ENCODE measurements at places on chromosomes 7 and 10.

DNA sequence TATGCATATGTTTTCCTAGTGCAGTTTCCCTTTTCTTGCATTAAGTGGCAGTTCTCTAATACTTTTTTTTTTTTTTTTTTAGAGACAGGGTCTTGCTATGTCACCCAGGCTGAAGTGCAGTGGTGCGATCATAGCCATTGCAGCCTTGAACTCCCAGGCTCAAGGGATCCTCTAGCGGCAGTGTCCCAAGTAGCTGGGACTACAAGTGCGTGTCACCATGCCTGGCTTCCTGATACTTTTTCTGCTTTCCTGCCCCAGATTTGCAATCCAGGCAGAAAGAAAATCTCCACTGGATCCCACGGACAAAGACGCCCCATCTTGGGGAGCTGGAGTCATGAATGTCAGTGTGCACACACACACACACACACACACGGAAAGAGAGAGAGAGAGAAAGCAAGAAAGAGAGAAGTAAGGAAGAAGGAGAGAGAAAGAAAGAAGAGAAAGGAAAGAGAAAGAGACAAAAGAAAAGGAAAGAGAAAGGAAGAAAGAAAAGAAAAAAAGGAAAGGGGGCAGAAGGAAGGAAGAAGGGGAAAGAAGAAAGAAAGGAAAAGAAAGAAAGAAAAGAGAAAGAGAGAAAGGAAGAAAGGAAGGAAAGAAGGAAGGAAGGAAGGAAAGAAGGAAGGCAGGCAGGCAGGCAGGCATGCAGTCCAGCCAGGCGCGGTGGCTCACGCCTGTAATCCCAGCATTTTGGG is 37.5 kb upstream of the OCM2 start:
- no peak for DNase-seq

DNA sequence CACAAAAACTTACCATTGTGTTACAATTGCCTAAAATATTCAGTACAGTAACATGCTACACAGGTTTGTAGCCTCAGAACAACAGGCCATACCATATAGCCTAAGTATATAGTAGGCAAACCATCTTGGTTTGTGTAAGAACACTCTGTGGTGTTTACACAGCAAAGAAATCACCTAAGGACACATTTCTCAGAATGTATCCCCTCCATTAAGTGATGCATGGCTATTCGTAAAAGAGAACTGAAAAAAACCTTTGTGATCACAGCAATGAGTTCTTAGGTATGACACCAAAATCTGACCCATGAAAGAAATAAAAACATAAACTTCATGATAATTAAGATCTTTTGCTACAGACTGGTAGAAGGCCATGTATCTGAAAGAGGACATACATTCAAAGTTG is 121.5 kb downstream of the JMJD1C start:
- DNase-seq = no peak

GRCh38 chr10:93468461-93469213 is 13.5 kb downstream of the MYOF start:
- no peak for DNase-seq

DNA sequence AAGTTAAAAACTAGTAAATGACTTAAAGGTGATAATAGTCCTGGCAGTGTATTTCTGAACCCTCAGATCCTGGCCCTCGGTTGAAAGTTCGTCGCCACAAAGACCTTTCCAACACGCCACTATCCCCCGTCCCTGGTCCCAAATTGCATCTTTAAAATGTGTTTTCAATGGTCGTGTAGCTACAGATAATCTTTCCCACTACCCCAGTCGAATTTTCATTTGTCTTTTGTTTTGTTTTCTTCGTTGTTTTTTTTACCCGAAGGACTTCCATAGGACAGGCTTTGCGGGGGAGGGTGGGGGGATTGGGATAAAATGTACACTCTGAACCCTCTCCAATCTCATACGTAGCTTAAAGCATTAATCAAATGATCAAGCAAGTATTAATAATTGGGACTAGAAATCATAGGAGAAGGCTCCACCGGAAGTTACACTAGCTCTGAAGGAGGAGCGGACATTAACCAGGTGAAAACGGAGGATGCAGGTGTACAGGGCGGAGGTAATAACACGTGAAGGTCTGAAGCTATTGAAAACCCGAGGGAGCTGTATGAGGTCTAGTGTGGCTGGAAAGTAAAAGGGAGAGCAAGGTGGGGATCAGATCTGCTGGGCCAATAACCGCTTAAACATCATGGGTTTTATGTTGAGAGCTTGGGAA is 32.8 kb upstream of the PHF14 start:
- DNase-seq = peak; percentile 35

DNA sequence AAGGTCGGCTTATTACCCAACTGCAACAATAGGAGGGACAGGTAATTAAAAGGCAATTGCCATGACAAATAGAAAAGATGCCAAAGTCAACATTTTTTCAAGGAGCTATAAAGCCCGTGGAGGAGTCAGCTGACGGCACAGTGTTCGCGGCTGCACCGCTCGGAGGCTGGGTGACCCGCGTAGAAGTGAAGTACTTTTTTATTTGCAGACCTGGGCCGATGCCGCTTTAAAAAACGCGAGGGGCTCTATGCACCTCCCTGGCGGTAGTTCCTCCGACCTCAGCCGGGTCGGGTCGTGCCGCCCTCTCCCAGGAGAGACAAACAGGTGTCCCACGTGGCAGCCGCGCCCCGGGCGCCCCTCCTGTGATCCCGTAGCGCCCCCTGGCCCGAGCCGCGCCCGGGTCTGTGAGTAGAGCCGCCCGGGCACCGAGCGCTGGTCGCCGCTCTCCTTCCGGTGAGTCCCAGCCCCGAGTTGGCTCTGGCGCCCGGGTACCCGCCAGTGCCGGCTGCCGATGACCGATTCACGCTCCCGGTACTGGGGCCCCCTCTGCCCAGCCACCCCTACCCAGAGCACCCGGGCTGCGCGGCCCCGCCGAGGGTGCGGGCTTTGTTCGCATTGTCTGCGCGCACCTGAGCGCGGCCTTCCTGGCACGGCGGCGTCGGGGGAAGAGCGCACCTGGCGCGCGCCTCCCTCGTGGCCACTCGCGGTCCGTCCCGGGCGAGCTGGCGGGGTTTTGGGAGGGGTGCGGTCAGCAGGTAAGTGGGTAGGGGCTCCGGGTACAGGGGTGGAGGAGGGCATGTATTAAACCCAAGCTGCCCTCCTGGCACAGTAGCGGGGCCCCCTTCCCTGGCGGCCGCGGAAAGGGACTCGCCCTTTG is at the start of gene VWA2:
VWA2 (plus strand) TSS at position 138 of the 877 bp plus-strand sequence. CDS start 9,460 bp downstream, outside the sequence.
- DNase-seq = no peak

DNA sequence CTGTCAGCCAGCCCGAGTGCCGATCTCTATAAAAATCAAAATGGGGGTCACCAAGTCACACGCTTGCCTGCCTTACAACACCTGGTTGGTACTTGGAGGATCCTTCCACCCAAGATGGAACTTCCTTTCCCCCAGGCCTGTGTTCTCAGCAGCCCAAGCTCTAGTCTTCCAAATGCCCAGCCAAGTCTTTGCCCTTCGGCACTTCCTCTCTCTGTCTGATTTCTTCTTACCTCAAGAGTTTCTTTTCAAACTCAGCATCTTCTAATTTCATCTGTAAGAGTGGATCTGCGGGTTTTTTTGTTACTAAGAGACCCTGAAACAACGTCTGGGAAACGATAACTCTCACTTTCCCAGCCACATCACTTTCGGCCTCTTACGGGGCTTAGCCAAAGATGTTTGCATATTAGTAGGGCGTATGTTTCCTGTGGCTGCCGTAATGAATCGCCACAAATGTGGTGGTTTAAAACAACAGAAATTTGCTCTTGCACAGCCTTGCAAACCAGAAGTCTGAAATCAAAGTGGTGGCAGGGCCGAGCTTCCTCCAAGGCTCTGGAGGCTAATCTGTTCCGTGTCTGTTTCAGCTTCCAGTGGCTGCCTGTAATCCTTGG is 219.9 kb downstream of the TCF7L2 start:
- no peak for DNase-seq

GRCh38 chr7:150631866-150632864 is at the start of gene GIMAP6:
Gene GIMAP6 (minus strand): TSS chr7:150632385. CDS start chr7:150630142, 2,243 bp downstream.
- no peak for DNase-seq

DNA sequence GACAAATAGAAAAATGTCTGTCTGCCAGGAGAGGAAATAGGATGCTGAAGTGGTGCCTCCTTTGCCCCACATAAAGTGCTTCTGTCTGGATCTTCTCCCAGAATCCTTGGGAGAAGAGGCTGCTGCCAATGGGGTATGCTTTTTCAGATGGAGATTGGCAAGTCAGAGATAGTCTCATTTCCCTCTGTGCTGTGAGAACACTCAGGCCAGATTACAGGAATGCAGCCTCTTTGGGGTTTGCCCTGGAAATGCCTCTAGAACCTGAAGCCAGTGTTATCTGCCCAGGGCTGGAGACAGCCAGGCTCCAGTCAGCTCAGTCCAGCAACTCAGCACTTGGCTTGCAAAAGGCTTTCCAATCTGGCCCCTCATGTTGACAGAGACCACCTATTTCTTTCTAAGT is 119.1 kb upstream of the PHYHIPL start:
- DNase-seq = peak; percentile 67

- no peak for DNase-seq
Measured at GRCh38 chr10:48913674-48914073, 26.0 kb downstream of the LRRC18 start.

- DNase-seq = peak; percentile 16
Measured at GRCh38 chr10:78215645-78216044, 182.0 kb downstream of the RPS24 start.

DNA sequence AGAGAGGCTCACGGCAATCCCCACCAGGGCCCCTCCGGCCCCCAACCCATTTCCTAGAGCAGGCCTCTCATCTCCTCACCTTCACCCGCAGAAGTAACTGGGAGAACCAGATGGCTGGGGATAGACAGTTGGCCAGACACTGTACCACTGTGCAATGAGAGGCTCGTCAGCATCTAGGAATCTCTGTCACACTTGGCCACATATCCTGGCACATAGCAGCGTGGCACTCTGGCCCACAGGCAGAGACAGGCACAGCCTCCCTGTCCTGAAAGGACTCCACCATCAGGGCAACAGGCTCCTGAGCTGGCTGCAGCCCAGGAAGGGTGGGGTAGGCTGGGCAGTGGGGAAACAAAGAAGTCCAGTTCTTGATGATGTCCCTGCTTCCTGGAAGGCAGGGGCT is 45.8 kb downstream of the C10orf143 start:
- peak; percentile 4 for DNase-seq

GRCh38 chr7:99559175-99559915 is 903 bp downstream of the ZNF655 start:
- no peak for DNase-seq

DNA sequence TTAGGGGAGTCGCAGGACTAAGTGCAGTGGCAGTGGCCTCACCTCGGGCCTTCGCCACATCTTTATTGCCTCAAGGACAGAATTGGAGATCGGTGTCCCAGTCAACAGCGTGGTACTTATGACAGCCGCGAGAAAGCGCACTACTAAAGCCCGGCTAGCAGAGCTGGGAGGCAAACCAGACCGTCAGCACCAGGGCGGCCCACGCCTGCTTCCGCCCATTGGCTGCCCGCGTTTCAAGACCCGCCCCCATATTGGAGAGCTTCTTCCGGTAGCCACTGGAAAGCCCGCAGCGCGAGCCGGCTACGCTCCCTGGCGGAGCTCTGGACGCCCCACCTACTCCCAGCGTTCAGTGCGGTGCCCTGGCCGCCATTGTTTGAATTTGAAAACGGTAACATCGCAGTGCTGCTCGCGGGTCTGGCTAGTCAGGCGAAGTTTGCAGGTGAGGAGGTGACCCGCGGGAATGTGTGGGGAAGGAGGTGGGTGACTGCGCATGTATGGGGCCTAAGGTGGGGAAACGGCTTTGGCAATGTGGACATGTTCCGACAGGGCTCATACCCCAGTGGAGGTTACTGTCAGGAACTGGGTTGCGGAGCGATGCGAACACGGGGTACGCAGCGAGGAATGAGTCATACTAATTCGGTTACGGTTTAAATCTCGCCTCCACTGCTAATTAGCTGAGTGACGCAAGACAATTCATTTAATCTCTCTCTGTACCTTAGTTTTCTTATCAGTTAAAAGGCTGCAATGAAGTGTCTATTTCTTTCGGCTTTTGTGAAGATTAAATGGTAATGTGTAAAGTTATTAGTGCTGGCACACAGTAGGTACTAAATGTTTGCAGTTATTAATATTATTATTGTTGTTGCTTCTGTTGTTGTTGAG is at the start of gene KIF20B:
KIF20B (plus strand) TSS at position 349 of the 879 bp plus-strand sequence. CDS start 3,705 bp downstream, outside the sequence.
- DNase-seq = peak; percentile 98

- no peak for DNase-seq
Measured at GRCh38 chr7:20408467-20408826, 77.7 kb downstream of the ITGB8 start.

DNA sequence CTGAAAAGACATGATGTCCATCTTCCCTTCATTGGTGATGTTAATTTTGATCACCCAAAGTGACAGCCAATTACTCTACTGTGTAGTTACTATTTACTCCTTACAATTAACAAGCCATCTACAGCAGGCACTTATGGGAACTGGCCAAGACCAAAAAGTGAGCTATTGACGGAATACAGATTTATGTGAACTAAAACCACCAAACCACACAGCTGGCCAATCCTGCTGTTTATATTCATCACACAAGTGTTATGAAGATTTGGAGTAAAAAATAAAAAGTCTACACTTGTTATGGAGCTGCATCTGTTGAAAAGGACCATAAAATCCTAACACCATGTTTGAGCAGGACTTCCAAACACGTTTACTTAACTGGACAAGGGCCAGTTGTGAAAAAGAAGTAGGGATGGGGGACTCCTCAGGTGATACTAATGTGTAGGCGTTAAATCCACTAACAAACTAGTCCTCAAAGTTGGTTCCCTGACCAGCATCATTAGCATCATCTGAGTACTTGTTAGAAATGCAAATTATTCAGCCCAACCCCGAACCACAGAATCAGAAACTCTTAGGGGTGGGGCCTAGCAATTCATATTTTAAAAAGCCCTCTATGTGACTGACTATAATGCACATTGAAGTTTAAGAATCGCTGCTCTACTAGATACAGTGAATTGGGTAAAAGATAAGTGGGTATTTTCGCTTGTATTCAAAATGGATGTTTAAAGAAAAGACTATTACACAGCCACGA is 11.6 kb downstream of the MCMBP start:
- no peak for DNase-seq

- DNase-seq = no peak
Measured at GRCh38 chr10:79608505-79609375, 2.0 kb upstream of the SFTPA1 start.

- DNase-seq = no peak
Measured at GRCh38 chr10:59857921-59858320, 48.4 kb downstream of the CCDC6 start.

Measured in G401 (cell line).